ENCODE measurements at places on chromosomes 7 and 10.

DNA sequence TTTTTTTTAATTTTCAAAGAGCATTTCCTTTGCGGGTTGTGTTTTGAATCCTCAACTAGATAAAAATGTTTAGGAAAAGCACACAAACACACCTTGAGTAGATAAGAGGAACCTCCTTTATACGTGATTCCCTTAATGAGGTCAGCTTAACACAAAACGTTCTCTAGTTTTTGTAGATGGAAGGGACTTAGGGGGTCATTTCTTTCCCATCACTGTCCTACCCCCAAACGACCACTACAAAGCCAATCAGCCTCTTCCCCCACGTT, 1.2 kb downstream of the SUV39H2 start:
- no peak for DNase-seq

DNA sequence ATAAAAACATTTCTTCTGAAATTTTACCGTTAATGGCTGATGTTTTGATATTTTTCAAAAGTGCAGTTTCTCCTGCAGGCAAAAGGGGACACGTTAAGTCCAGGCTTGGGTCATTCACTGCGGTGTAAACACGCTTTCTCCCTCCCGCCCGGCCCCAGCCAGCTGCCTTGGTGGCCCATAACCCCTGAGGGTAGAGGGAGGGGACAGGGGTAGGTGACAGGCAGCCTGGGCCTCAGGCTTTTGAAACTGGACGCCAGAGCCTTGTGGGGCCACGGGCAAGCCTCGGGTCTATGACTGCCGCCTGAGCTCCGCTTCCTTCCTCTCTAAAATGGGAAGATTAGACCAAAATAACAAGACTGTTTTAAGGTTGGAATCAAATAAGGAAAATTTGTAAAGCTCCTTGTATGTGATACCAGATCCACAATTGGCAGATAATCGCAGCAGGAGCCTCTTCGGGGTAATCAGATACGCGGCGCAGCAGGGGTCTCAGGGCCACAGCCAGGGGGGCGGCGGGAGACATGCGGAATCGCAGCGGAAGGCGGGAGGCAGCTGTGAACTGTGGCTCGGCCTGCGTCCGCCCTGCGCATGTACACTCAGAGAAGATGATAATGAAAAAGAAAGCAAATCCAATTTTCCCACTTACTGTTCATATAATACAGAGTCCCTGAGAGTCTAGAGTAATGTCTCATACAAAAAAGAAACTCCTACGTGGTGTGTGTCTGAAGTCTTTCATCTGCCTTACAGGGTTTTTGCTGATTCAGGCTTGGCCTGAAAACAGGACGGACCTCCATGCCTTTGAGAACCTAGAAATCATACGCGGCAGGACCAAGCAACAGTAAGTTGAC, 138.3 kb downstream of the EGFR start:
- DNase-seq = no peak

DNA sequence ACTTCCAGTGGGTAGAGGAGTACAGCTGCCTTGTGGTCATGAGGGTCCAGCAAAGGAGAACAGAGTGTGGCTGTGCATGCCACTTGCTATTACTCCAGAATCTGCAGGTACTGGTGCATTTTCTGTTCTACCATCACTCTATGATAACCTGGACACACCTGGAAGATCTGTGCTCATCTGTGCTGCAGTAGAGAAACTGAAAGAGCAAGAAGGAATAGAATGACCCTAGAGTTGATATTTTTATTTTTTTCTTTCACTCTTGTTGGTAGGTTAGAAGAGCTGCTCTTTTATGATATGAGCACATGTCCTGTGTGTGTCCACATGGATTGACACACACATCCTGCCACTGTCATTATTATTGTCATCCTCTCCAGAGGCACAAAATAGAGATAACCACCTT, 48.3 kb upstream of the MTURN start:
- no peak for DNase-seq

GRCh38 chr7:42174391-42174912, 62.6 kb downstream of the GLI3 start:
- DNase-seq = no peak

DNA sequence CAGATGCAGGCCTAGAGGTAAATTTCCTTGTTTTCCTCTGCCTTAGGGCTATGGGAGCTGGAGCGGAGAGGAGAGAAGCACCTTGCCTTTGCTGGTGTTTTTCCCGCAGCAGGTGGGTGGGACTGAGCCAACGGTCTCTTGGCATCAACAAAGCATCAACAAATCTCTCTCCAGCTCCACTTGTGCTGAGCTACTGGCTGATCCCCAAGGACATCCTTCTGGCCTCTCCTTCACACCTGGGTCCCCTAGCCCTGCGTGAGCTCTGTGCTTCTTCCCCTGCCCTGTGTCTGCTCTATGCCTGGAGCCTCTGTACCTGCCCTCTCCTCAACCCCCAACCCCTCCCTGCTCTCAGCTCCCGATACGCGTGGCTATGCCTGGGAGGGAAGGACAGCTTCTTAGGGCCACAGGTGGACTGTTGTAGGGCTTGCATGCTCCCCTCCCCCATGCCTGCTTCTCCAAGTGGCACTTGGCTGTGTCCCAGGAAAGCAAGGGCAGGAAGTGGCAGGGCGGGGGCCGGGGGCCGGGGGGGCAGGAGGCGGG, 3.2 kb upstream of the CLDN4 start:
- no peak for DNase-seq
